ENCODE measurements at places on chromosomes 12 and 14. TPM values are rescaled to one million over a fixed set of nuclear protein-coding genes. Genes with fewer than 3 reads are reported as not detected.

The GYS2 gene
- total RNA-seq: not detected

The TSHR gene
- total RNA-seq: not detected

DNA sequence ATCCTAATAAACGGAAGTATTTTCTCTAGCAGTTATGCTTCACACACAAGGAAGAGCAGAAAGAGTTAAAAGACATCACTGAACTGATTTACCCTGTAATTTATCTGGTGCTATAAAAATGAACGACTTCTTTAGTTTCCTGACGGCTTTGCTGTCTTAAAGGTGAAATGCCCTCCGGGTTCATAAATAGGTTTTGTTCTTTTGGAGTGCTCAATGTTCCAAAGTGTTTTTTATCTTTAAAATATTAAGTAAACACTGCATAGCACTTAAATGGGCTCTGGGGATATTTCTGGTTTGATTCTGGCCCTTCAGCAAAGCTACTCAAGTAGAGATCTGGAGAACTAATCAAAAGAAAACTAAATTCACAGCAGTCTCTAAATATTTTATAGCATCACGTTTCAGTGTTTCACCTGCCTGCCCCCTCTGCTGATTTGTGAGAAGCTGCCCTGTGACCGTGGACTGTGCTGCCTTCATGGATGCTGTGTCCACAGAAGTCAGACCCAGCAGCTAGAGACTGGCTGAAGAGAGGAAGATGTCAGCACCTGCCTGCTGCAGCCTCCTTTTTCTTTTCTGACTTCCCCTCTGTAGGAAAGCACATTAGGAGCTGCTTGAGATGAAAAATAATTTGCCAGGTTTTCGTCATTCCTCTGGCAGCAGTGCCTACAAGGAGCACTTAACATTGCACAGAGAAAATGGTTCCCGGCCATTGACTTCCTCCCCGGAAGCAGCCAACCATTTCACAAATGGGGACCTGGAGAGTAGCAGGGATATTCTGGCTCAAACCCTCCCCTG, 205.1 kb upstream of the FSCB start:
- no peak for DNase-seq

GRCh38 chr12:85461127-85461526, 181.1 kb downstream of the ALX1 start:
- DNase-seq: no peak

- DNase-seq: no peak
Measured at GRCh38 chr12:51521554-51522276, 69.3 kb upstream of the SCN8A start.

DNA sequence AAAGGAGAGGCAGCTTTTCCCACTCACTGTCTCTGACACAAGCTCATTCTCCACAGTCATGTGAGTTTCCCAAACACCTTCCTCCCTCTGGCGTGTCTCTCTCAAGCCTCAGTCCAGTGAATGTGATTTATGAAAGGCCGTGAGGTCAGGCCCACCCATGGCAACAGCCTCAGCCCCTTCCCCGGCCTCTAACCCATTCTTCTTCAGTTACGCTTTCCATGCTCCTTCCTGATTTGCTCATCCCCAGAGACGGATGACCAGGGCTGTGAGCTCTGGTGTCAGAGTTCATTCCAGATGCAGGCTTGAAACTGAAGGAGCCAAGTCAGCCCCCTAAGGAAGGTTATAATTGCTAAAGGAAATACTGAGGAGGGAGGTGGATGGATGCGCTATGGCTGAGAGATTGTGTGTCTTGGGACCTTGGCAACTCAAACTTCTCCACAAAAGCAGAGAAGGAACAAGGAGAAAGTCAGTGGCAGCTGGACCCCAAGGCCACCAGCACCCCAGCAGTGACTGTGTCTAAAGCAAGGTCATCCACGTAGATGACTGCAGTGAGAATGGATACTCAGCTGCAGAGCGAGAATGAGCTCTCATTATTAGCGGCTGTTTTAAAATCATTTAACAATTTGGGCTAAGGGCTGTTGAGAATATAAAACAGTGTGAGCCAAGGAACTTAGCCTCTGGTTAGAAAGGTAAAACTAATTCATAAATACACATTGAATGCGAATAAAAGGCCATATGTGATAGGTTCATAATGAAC, 84.1 kb downstream of the FBXL14 start:
- DNase-seq: no peak

- no peak for DNase-seq
Measured at GRCh38 chr12:56216461-56216860, 5.3 kb downstream of the RNF41 start.

DNA sequence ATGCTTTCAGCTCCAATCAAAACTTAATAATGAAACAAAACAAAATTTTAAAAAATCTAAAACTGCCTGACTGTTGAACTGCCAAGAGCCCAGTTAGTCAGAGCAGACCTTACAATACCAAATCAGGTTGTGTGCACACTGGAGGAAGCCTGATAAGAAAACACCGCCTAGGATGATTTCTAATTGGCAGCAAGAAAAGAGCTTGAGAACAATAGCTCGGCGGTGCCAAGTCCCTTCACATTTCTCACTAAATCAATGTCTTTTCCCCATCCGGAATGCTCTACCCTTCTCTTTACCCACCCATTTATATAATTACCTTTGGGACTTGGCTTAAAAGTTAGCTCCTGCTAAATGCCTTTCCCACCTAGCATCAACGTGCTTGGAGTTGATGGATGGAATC, 256.7 kb downstream of the C12orf75 start:
- DNase-seq: no peak

The DLST gene
- 180 TPM for total RNA-seq

DNA sequence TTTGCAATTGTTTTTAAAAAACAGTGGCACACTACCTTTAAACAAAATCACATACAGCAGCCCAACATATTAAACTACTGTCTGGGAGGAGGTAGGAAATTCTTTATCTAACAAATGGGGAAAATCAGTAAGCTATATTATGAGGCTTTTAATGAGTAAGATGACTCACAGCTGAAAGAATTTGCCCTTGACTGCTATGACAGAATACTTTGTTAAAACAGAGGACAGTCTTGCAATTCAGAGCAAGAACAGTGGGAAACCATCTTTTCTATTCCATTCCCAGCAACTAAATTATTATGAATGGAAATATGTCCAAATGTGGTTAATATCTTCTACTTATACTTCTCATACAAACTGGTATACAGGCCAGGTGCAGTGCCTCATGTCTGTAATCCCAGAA, 49.2 kb upstream of the SGPP1 start:
- no peak for DNase-seq

The EEF1AKMT3 gene
- 2.2 TPM for total RNA-seq

The B4GALNT3 gene
- 4.2 TPM for total RNA-seq

DNA sequence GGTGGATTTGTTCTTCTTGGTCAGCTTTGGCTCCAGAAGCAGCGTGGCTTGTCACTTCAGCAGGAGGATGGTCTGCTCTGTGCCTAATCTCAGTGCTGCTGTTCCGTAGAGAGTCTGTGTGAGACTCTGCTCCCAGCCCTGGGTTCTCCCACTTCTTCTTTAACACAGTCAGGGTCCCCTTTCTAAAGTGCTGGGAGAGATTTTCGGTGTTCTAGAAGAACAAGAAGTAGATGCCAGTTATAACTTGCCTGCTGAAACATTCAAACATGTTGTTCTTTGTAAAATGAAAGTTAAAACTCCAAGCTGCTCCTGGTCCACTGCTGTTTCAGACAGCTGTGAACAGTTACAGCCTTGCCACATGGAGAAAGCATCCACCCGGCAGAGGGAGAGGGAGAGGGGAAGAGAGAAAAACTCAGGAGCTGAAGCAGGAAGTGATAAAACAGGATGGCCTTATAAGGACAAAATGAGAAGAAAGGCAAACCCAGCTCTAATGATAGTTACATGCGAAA, 55.2 kb upstream of the CERS5 start:
- peak; percentile 65 for DNase-seq

The CEBPE gene
- total RNA-seq: not detected

The FOXN4 gene
- total RNA-seq: not detected

DNA sequence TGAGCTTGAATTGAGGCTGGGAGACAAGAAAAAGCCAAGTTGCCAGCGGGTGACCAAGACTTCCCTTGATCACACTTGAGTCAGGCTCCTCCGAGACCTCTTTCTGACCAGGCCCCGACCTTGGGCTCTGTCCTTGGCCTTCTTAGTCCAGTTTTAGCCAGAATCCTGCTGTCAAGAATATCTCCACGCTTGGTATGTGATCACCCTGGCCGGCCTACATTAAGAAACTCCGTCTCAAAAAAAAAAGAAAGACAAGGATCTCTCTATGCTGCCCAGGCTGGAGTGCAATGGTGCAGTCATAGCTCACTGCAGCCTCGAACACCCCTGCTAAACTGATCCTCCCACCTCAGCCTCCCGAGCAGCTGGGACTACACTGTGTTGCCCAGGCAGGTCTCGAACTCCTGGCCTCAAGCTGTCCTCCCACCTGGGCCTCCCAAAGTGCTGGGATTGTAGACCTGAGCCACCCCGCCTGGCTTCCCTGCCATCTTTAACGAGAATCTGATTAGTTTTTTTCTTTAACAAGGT, 1.0 kb upstream of the ITPK1 start:
- DNase-seq: no peak

- DNase-seq: no peak
Measured at GRCh38 chr14:21118933-21119332, 18.1 kb downstream of the TMEM253 start.

The RND1 gene
- total RNA-seq: 6.8 TPM

GRCh38 chr14:50740856-50741255, 72.8 kb upstream of the SAV1 start:
- no peak for DNase-seq

DNA sequence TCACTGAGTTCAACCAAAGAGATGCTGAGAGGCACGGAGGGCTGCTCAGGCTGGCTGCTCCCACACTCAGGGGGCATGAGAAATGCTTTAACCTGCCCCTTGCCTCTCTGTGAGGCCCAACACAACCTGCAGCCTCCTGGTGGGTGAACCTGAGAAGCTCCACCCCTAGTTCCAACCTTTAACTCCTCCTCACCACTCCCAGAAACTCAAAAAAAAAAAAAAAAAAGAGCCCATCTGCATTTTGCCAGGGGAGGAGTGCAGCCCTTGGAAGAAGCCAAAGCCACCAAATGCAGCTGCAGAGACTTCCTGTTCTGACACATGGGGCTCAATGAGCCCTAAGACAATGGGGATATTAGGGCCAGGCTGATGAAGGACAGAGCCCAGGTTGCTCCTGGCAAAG, 8.9 kb downstream of the KRT4 start:
- no peak for DNase-seq

GRCh38 chr12:99498756-99499155, 148.8 kb upstream of the GARIN6 start:
- DNase-seq: no peak

The CCDC197 gene
- total RNA-seq: not detected

The SGPP1 gene
- 17.8 TPM for total RNA-seq

GRCh38 chr14:35268946-35269345, 23.2 kb upstream of the PSMA6 start:
- DNase-seq: no peak

- DNase-seq: no peak
Measured at GRCh38 chr14:53946071-53946403, 10.6 kb downstream of the BMP4 start.

DNA sequence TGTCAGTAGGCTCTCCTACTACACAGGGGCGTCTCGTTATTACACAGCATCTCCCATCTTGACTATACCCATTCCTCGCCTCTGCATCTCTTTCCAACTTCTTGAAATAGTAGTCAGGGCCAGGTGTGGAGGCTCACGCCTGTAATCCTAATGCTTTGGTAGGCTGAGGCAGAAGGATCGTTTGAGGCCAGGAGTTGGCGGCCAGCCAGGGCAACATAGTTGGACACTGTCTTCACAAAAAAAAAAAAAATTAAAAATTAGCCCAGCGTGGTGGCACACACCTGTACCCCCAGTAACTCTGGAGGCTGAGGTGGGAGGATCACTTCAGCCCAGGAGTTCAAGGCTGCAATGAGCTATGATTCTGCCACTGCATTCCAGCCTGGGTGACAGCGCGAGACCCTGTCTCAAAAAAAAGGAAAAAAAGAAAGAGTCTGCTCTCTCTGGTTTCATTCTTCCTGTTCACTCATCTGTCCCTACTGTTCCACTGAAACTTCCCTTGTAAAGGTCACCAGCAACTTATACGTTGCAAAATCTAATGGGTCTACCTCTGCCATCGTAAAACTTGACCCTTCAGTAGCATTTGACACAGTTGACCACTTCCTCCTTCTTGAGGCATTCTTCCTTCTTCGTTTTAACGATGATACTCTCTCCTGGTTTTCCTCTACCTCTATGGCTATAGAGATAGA, 41.0 kb upstream of the PTGR2 start:
- DNase-seq: no peak

DNA sequence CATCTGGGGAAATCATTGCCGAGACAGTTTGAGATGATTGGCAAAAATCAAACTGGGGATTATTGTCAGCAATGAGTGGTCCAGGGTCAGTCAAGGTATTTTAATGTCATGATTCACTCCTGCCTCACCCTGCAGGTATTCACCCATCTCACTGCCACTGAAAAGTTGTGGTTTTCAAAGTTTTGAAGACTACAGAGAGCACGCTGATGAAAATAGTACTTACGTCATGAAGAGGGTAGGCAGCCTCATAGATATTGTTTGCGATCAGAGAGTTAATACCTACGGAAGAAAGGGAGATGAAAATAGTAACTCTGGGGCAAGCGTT, 138.0 kb downstream of the ANO2 start:
- no peak for DNase-seq
